ENCODE measurements at places on chromosomes 11 and 22.

DNA sequence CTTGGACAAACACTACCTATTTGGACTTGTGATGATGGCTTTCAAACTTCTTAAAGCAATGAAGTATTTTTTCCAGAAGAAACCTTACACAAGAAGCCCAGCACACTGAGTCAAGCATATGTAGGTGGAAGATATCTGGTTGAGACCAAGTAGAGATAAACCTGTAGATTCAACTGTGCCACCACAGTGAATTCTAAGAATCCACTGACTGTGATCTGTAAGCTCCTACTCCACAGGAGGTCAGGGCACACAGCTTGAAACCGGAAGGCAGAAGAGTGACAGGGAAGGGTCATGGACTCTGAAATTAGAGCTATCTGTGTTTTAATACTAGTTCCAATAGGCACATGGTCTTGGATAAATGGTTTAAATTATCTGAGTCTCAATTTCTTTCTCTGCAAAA is 404.5 kb downstream of the ETS1 start:
- no peak for DNase-seq

GRCh38 chr11:67356387-67356863 is 3.1 kb upstream of the POLD4 start:
- no peak for DNase-seq

- DNase-seq: no peak
These were observed 72.9 kb downstream of the TNRC6B start for GRCh38 chr22:40250608-40251007.

DNA sequence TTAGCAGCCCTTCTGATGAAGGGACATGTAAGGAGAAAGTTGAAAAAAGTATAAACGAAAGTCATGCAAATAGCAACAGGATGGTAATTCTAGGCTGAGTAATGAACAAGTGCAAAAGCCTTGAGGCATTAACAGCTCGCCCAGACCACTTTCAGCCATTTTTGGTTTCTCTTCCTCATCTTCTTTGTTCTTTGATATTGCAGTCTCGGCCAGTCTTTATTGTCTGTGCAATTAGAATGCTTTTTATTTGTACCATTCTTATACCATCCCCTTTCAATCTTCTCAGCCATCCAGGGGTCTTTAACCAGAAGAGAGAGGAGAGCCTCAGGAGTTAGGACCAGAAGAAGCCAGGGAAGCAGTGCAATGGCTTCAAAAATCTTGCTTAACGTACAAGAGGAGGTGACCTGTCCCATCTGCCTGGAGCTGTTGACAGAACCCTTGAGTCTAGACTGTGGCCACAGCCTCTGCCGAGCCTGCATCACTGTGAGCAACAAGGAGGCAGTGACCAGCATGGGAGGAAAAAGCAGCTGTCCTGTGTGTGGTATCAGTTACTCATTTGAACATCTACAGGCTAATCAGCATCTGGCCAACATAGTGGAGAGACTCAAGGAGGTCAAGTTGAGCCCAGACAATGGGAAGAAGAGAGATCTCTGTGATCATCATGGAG is 7.3 kb downstream of the TRIM34 start:
- DNase-seq: no peak

DNA sequence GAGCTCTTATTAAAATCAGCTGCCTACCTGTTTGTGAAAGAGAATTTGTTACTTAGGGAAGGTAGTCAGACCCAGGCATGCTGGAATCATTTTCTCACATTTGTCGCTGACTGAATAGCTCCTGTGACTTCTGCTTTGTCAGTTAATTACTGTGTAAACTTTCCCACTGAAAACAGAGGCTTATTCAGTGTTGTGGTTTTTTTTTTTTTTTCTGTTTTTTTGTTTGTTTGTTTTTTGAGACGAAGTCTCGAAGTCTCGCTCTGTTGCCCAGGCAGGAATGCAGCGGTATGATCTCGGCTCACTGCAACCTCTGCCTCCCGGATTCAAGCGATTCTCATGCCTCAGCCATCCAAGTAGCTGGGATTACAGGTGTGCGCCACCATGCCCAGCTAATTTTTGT is 5.6 kb upstream of the LDLRAD3 start:
- no peak for DNase-seq

DNA sequence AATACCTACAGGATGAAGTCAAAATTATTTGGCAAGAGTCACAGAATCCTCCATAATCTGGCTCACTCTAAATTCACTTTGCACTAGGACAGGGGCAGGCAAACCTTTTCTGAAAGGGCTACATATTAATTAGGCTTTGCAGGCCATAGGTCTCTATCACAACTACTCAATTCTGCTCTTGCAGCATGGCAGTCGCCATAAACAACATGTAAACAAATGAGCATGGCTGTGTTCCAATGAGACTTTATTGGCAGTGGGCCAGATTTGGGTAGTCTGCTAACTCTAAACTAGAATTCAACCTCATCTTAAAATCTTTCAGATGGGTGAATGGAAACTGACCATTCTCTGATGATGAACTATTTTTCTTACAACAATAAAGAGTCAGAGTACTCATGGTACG is 5.8 kb downstream of the THRSP start:
- DNase-seq: no peak

- DNase-seq: no peak
These were observed 75.3 kb downstream of the APIP start for GRCh38 chr11:34840736-34841386.

DNA sequence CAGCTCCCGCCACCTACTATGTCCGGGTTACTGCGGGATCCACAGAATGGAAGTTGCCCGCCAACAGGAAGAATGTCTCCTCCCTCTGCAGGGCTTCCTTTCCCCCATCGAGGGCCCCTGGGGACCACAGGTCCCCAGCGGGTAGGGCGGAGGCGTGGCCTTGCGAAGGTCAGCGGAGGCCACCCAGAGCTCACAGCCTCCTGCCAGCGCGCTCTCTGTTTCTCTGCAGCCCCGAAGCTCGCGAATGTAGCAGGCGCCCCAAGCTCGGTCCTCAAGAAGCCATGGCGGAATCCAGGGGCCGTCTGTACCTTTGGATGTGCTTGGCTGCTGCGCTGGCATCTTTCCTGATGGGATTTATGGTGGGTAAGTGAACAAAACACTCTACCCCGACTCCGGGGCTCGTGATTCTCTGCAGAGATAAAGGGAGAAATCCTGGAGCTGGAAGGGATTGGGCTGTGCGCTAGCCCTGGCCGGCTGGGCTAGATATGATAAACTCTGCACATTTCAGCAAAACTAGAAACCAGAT is at the start of gene NAALAD2:
Gene NAALAD2, plus strand, starts transcription at position 186 of the 526 bp plus-strand sequence. Its CDS starts 96 bp downstream, at position 282.
- DNase-seq: no peak

GRCh38 chr22:47113853-47114415 is 351.5 kb downstream of the TBC1D22A start:
- no peak for DNase-seq

DNA sequence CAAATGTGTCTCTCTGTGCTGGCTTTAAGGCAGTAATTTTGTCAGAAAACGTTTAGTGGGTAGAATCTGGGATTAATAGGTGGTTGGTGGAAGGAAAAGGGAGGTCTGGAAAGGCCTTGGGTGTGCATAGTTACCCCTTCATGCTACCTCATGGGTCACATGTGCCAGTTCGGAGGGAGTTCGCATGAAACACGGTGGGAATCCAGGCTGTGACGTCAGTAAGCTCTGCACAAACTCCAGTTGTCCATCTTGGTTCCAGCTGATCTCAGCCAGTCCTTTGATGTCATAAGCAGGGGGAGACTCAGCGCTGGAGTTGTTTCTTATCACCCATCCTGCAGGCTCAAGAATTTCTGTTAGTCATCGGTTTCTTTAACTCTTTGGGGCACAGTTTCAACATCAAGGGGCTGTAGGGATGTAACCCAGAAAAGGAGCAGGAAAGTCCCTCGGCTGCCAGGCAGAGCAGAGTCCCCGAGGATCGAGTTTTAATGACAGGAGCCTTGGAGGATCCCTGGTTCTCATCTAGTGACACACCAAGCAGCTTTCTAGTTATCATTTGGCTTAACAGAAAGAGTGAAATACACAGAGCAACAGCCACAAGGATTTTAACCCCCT is 28.9 kb downstream of the MOV10L1 start:
- no peak for DNase-seq

GRCh38 chr11:100956351-100956750 is 173.3 kb downstream of the PGR start:
- no peak for DNase-seq

- DNase-seq: peak; percentile 52
These were observed 889 bp upstream of the DMC1 start for GRCh38 chr22:38570779-38571364.

DNA sequence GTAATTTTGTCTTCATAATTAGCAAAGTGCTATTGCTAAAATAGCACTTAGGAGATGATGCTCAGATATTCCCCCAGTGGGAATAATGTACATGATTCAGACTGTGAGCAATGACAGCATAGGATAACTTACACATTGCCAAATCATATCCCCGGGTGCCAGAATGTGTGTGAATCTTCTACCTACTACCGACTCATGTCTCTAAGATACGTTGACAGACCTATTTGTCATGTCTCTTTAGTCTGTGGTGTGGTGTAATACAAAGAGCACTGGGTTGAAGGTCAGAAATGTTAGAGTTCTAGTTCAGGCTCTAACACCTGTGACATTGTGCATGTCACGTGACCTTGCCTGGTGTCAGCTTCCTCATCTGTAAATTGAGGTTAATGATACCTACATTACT is 31.0 kb upstream of the PICALM start:
- DNase-seq: no peak

DNA sequence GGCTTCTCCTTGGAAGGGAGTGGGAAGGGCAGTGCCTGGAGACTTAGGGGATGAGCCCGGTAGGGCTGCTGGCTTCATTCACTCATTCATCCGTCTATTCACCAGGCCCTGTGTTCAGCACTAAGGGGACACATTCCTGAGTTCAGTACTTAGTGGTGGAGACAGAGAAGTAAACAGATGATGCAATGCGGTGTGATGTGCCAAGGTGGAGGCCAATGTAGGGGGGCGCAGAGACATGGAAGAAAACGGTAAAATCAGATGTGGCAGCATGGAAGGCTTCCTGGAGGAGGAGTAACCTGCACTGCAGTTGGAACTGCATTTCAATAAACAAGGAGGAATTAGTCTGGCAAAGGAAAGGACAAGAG is 21.3 kb downstream of the GRIK4 start:
- DNase-seq: no peak

DNA sequence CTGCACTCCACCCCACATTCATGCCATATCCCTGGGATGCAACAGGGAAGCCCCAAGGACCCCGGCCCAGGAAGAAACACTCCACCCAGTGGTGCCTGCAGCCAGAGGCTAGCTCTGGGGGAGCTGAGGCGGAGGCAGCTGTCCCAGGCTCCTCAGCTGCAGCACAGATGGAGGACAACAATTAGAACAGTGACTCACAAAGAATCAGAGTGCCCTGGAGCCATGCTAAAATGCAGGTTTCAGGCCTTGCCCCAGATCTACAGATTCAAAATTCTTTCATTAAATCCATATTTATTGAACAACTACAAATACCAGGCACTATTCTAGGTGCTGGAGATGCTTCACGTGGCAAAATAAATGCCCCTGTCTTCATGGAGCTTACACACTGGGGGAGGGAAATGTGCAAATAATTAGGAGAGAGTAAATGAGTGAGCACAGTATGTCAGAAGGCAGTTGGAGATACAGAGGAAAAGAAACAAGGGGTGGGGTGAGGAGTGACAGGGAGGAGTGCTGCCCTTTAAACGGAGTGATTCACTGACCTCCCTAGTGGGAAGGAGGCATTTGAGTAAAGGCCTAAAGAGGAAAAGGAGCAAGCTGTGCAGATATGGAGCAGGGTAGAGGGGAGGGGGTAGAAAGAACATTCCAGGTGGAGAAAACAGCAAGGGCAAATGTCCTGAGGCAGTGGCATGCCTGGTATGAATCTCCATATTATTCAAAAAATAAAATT is 73.3 kb upstream of the CSNK2A3 start:
- no peak for DNase-seq

DNA sequence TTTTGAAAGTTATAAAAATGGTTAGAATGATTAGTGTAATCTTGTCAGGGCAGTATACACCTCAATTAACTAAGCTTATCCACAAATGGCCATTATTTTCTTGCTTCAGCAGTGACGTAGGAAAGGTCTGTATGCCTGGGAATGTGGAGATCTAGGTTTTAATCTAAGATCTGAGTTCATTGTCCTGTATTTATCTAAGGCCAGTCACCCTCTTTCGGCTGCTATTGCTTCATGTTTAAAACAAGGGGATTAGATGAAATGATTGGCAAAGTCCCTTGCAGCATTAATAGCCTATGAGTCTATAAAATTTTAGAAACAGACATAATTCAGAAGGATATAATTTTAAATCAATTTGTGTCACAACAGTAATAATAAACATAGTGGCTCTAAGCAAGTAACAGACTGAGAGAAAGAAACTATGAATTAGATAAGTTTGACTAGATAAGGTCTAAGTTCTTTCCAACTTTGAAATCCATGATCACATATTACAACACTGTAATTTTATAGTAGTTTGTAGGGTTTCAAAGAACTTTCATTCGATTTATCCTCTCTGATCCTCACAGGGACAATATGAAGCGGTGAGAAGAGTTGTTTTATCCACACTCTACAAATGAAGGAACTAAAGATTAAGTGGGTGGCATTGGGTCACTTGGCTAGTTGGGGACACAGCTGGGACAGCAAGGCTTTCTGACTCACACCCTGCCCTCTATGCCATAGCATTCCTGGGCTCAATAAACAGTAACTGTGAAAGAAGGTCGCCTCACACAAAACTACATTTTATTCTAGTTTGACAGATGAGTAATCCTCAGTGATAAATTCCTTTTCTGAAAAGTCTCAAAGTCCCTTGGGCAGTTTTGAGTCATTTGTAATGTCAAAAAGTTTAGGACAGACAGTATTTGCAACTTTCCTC is 60.6 kb upstream of the RDX start:
- no peak for DNase-seq

DNA sequence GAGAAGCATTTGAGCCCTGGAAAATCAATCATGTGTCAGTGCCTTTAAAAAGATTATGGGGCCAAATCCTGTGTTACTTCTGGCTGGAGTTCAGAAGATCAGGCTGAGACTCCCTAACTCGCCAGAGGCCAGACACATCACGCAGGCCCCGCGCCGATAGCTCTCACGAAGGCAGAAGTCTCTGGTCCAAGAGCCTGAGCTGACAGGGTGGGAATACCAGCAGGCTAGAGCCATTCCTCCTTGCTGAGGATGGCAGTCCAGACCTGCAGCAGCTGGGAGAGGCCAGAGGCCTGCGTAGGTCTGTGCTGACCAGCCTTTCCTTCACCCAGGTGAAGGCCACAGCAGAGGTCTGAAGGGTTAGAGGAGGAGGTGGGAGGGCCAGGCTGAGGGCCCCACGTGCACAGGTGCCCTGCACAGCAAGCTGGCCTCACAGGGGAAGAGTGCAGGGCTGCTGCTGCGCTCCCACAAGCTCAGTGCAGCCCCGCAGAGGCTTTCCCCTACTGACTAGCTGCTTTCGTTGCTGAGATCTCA is 52.9 kb downstream of the ST14 start:
- DNase-seq: no peak

Measured in activated T-cell treated with anti-CD3 and anti-CD28 coated beads, Interleukin-2, amount 50 U/mL, for 1 hour (primary cell).